Stimulated activated CD8-positive, alpha-beta memory T cell treated with anti-CD3 and anti-CD28 coated beads, Interleukin-12 subunit alpha, Interleukin-12 subunit beta, amount 100 ng/mL, for 4 hours (primary cell): ENCODE measurements at places on chromosomes 12 and 14.

DNA sequence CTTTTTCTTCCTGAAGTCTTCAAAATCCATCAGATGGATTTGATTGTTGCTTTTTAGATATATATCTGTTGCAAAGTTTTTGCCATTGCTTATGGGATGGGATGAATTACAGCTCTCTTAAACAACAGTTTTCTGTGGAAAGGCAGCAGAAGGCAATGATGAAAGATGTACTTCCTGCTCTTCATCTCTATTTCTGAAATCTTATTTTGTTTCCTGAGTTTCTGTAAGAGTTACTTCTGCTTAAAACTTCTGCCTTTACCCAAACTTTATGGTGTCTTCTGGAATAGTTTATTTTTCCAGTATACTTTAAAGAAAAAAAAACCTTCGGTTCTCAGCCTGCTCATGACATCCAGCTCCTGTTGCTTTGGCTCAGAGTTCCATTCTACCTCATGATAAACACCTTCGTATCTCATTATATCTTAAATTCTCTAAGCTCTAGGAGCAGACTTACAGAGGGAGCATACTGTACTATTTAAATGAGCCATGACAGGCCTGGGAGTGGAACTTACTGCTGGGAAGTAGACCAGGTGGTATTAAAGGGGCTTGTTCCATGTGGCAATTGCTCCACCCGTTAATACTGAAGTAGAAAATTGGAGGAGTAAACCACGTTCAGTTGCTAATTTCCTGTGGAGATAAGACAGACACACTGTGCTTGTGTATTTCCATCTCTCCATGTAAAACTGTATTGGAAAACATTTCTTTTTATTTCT lies 288.4 kb downstream of the FBXL14 start:
- no peak for DNase-seq

GRCh38 chr12:92570056-92570753 lies 132.6 kb upstream of the PLEKHG7 start:
- DNase-seq = no peak

DNA sequence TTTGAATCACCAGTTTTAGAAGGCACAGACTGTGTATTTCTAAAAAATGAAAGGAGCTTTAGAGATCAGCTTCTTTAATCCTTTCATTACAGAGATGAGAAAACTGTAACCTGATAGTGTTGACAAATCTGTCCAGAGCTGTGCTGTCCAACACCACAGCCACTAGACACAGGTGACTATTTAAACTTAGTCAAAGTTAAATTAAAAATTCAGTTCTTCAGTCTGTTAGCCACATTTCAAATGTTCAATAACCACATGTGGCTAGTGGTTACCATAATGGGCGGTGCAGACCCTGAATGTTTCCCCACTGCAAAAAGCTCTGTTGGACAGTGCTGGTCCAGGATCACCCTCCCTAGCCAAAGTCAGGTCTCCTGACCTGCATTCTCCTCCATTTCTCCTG lies 21.6 kb downstream of the DAD1 start:
- DNase-seq = no peak

- DNase-seq = peak; percentile 32
Observed at GRCh38 chr12:14417715-14418114, 52.2 kb downstream of the ATF7IP start.

DNA sequence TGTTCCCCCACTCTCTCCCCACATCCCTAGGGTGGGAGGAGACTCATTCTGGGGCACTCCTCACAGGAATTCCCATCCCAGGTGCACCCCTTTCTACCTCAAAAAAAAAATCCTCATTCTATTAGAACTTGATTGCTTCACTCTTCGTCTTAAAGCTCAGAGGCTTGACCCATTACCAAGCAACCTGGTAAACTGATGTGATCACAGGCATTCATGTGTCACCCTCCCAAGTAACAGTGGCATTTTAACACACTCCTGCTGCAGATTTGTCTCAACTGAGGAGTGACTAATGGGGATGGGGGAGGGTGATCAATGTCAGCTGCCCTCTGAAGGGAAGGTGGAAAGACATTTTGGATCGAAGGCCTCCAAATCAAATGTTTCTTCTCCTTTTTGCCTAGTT lies 78.1 kb upstream of the PTHLH start:
- no peak for DNase-seq

GRCh38 chr12:84730561-84731162 lies 181.9 kb downstream of the SLC6A15 start:
- DNase-seq = no peak

GRCh38 chr14:35406506-35407305 lies 2.2 kb upstream of the NFKBIA start:
- no peak for DNase-seq

DNA sequence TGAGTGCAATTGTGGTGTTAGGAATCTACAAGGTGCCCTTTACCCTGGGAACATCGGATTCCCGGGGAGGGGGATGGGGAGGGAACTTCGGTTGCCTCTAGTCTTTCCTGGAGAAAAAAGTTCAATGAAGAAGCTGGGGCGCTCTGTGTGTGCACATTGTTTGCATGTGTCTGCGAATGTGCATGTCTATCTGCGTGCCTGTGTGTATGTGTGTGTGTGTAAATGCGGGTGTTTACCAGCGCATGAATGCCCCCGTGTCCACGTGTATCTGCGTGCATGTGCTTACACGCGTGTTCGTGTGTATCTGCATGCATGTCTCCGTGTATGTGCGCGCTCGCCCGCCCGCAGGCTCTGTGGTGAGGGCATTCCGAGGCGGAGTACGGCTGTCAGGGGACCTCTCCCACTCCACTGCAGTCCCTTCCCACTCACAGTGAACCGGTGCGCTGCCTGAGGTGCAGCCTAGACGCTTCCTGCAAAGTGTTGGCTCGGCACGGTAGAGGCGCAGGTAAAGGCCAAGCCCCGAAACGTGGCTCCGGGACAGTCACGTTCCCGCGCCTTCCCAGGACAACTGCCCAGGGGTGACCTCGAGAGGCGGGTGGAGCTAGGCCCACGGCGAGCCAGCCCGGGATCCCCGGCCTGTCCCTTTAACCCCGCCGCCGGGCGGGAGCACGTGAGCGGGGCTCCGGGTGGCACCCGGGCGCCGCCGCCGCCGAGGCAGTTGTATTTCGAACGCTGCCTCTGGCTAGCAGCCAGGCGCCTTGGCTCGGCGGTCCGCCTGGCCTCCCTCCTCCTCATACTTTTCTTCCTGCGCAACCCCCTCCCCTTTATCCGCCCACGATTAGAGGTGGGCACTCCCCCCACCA lies 539 bp upstream of the HMGA2 start:
- DNase-seq = no peak

DNA sequence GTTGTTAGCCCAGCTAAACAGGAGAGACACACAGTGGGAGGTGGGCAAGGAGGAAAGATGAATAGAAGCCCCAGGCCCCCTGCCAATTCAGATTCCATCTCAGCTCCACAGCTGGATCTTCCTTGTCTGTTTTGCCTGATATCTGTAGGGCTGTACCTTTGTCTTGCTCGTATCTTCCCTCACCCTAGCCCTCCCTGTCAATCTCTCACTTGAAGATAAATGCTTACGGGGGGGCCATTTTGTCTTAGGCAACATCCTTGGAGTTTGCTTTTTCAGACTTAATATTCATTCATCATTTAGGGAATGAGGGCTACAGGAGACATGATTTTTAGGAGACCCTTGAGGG lies 2.4 kb downstream of the KIF5A start:
- no peak for DNase-seq

GRCh38 chr12:120079411-120080400 lies 36.8 kb downstream of the RAB35 start:
- DNase-seq = no peak

GRCh38 chr12:131287938-131288764 lies 334.4 kb downstream of the ADGRD1 start:
- no peak for DNase-seq
